Mononuclear cell (primary cell): ENCODE measurements at places on chromosomes 7 and 10. TPM values are rescaled to one million over a fixed set of nuclear protein-coding genes. Genes with fewer than 3 reads are reported as not detected.

HYAL4 gene
- total RNA-seq: not detected

CCL24 gene
- not detected for total RNA-seq

NPY gene
- total RNA-seq: not detected

NEUROG3 gene
- not detected for total RNA-seq

TFEC gene
- 7.8 TPM for total RNA-seq

TACR2 gene
- total RNA-seq: not detected
